ENCODE measurements at places on chromosomes 11 and 22.

GRCh38 chr22:24107661-24108060 lies 73.6 kb upstream of the SUSD2 start:
- DNase-seq: no peak

- no peak for DNase-seq
Measured at GRCh38 chr11:80309301-80309700, 868.5 kb upstream of the TENM4 start.

DNA sequence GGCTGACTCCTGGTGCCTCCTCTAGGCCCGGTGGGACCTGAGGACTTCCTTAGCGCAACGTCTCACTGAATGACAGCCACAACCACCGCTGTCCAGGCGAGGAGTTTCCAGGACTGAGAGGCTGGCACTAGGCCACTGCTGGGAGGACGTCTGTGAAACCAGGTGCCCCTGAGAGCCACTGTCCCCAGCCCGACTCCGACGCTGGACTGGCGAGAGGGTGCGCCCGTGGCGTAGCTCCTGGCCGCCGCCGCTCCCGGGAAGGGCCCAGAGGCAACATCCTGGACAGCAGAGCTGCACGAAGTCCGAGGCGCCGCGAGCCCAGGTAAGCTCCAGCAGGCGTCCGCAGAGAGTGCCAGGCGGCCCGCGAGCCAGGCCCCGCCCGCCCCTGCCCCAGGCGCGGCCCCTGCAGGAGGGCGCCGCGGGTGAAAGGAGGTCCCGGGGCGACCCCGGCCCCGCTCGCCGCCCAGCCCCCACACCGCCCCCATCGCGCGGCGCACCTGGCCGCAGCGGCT lies 525 bp downstream of the DGCR2 start:
- DNase-seq: peak; percentile 7

DNA sequence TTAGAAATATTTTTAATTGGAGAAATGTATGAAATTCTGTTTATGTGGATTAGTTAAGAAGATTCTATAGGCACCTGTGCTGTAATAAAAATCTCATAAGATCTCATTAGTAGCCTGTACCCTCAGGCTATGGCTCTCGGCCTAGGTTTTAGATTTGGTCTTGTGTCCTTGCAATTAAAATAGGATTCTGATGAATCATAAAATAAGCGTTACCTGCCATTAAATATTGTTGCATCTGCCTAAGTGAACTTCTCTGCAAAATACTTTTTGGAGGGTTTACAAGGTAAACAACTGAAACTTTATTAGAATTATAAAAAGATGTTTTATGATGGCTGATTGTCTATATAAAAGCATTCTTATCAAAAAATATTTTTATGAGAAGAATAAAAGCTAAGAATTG lies 804.1 kb upstream of the ANO3 start:
- no peak for DNase-seq

- no peak for DNase-seq
Measured at GRCh38 chr11:79813551-79813950, 372.7 kb upstream of the TENM4 start.

- DNase-seq: no peak
Measured at GRCh38 chr11:72263361-72263760, 19.4 kb upstream of the PHOX2A start.
